Cardiac muscle cell (in vitro differentiated cells and primary cell): ENCODE measurements at places on chromosomes 12 and 14. TPM values are rescaled to one million over a fixed set of nuclear protein-coding genes. Genes with fewer than 3 reads are reported as not detected.

ACOT4 gene
- total RNA-seq: 0.24 and 0.42 TPM in 2 replicates

- DNase-seq: no peak
These were observed 18.2 kb downstream of the RTN1 start for GRCh38 chr14:59852350-59852749.

- DNase-seq: peak; percentile 17
These were observed 32.8 kb upstream of the LUM start for GRCh38 chr12:91144053-91144452.

DNA sequence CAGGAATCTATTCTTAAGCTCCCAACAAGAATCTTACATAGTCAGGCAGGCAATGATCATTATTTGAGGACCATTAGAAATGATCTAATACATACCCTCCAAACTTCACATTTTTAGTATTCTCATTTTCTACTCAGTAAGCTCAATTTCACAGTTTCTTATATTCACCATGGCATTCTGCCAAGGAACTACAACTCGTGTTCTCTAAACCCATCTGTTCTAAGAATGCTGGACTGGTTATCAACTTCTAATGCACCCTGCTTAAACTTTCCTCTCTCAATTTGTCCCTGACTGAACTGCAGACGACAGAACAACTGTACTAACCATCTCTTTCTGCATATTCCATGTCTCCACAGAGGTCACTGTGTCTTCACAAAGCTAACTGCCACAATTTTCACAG is 58.6 kb downstream of the GXYLT1 start:
- DNase-seq: peak; percentile 63

DNA sequence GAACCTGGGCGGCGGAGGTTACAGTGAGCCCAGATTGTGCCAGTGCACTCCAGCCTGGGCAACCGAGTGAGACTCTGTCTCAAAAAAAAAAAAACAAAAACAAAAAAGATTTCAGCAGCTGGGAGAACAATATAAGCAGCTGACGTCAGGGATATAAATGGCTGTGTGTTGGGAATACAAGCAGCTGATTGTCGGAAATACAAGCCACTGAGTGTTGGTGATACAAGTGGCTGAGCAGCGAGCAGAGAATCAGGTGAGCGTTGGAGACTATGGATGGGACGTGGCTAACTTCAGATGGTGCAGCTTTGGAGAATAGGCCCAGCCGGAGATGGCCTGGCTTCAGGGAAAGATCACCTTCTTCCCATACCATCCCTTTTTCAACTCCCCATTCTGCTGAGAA is 32.0 kb downstream of the PSEN1 start:
- DNase-seq: no peak

GPRC5D gene
- not detected in 2 replicates for total RNA-seq

DDX24 gene
- total RNA-seq: 167 and 188 TPM in 2 replicates

- DNase-seq: no peak
These were observed 93.9 kb downstream of the DNAI7 start for GRCh38 chr12:25101092-25101445.

DNA sequence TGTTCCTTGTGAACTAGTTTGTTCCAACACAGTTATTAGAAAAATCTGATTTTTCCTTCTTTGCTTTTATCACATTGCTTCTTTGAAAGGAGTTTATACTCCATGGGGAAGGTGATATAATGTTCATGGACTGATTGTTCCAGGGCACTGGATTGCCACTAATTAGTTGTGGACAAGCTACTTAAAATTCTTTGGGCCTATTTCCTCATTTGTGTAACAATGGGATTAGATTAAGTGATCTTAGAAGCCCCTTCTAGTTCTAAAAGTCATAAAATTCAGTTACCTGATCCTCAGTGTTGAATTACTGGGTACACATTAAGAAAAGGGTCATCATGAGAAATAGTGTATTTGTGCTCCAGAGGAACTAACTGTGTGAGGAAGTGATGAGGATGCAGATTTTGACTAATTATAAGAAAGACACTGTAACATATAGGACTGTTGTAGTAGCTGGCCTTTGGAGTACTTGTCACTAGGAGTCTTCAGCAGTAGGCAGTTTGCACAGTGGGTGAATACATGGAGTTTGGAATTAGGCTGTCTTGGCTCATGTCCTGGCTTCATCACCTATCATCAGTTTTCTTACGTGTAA is 82.2 kb downstream of the MIA2 start:
- no peak for DNase-seq
